ENCODE measurements at places on chromosomes 12 and 14. TPM values are rescaled to one million over a fixed set of nuclear protein-coding genes. Genes with fewer than 3 reads are reported as not detected.

The RPL10L gene
- total RNA-seq, result not detected

The VPS37B gene
- 80.8 TPM for total RNA-seq

The MIP gene
- total RNA-seq, result not detected

The LMBR1L gene
- total RNA-seq, result 18.5 TPM

The PLEKHD1 gene
- total RNA-seq, result 0.15 TPM

DNA sequence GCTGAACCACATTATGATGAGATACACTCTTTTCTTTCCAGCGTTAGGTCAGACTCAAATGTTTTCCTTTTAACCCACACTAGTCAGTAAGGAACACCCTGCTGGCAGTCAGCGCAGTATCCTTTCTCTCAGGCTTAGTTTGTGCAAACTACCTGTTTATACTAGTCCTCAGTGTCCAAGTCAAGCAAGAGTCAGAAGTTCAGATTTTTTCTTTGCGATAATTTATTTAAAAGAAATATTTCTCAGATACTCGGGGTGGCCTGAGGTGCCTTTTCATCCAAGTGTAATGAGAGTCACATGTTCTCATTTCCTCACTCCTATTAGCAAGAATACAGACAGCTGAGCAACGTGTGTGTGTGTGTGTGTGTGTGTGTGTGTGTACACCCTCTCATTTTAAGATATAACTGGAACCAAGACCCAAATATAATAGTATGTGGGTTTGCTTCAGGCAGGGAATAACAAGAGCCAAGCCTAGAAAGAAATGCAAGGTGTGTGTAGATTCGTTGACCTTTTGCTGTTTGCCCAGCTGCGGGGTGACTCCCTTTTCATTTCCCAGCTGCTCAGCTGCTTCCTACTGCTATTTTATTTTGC, 182.7 kb downstream of the KICS2 start:
- no peak for DNase-seq

DNA sequence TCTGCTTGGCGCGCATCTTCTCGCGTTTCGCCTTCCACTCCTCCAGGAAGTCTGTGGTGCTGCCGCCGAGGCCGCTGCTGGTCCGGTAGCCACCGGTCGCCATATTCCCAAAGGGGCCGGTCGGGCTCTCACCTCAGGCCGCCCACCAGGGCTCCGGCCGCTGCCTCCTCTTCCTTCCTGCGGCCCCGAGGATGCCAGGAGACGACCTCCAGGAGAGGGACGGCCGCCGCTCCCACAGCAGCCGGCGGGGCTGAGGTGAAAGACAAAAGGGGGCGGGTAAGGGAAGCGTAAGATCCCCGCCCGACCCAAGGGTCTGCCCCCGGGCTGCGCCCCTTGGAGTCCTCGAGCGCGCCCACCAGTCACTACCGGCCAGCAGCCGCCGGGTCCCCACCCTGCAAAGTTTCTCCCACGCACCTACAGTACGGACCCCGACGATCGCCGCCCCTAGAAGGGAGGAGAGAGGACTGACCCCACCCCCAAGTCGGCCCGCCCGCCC, 574 bp downstream of the PAWR start:
- DNase-seq, result peak; percentile 40

DNA sequence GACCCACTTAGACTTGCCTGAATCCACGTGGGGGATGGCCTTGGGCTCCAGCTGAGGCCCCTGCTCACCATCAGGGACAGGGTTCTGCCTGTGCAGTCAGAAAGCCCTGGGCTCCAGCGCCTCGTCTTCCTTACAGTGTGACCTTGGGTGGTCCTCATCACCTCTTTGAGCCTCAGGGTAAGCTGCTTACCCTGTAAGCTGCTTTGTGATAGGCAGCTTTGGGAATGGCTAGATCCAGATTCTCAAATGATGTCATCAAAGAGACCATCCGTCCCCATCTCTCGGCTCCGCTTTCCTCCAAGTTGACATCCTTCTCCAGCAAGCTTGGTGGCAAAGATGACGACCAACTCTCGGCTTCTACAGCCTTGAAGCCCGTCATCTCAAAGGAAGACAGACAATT, 127.0 kb downstream of the ADCK1 start:
- no peak for DNase-seq

GRCh38 chr14:93944348-93945069, 17.4 kb downstream of the FAM181A start:
- no peak for DNase-seq

DNA sequence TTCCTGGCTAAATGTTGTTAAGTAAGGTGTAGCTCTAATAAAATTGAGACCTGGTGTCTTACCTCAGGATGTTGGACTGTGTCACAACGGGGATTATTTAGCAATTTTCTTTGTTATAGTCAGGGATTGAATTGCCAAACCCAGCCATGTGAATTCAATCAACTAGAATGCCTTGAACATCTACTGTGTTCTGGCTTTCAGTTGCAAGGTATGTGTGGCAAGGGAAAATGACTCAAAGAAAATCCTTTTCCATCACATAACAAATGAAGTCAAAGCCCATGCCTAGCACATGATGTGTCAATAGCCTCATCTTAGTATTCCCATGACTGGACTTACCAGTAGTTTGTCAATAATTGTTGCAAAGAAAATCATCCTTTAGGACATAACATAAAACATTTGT, 519.8 kb upstream of the FLRT2 start:
- no peak for DNase-seq

- DNase-seq, result no peak
Measured at GRCh38 chr12:89873745-89874144, 165.1 kb upstream of the ATP2B1 start.

- no peak for DNase-seq
Measured at GRCh38 chr12:75706786-75707605, 195.6 kb upstream of the KRR1 start.

DNA sequence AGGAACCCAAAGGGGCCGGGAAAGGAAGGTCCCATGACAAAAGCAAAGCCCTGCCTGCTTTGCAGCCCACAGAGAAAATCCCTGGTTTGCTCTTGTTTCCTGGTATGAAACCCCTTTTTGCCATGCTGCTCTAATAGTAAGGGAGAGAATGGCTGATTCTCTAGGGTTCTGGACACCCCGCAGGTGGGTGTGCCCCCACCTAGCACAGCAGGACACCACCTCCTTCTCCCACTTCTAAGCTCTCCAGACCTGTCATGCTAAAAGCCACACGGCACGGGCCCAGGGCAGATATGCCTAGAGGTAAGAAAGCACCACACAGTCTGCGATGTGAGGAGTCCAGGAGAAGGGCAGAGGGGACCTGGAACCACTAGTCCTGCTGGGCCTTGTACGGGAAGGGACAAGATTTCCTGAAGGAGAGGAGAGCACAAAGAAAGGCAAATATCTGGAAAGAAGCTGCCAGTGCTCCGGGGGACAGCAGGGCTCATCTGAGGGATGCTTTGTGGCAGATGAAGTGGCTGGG, 113.3 kb downstream of the BCL11B start:
- DNase-seq, result no peak

DNA sequence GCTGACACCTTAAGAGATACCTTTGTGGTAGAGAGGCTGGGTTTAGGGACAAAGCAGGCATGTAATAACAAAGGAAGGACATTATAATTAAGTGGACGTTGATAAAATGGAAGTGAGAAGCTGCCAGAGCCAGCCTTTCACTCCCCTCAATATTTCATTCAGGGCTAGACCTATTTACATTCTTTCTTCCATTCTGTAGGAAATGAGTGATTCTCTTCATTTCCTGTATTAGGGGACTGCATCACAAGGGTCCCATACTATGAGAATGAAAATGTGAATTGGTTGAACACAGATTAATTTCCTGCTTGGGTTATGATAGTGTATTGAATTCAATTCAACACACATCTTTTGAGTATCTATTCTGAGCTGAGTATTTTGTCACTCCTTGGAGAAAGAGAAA, 143.0 kb downstream of the OTOGL start:
- DNase-seq, result no peak

DNA sequence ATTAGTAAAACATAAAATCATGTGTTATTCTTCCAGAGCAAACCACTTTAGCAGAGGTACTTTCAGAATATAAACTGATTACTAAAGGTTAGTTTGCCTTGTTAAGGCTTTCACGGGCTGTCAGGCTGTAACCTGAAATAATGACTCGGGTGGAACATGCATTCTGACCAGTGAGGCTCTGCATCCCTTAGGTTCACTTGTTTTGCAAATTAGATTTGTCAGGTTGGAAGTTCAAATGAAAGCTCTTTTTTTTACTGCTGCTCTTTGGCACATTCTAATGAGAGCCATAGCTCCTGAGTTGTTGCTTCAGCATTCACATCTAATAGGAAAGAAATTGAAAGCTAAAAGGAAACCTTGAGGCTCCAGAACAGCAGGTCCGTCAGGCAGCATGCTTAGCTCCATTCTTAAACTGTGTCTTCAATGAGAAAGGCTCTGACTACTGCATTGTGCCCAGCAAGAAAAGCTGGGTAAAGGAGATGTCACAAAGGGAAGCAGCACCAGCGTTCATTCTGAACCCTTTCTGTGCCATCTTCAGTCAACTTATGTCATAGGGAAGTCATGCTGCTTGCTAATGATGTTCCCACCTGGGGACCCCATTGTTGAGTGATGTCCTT, 445.5 kb upstream of the FBXO33 start:
- DNase-seq, result no peak

Measured in PC-3 (cell line).